ENCODE measurements at places on chromosomes 13 and 19.

DNA sequence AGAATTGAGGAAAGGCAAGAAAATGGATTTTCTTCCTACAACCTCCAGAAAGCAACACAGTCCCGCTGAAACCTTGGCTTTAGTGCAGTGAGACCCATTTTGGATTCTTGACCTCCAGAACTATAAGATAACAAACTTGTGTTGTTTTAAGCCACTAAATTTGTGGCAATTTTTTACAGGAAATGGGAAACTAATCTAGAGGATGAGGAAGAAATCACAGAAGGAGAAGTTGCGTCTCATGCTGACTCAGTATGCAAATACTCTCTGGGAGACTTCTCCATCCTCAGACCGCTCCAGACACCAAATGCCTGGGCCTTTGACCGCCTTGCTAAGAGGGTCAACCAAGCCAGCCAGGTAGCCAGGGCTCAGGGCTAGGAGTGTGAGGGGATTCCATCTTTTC, 13.1 kb upstream of the CEACAM16 start:
- no peak for DNase-seq

DNA sequence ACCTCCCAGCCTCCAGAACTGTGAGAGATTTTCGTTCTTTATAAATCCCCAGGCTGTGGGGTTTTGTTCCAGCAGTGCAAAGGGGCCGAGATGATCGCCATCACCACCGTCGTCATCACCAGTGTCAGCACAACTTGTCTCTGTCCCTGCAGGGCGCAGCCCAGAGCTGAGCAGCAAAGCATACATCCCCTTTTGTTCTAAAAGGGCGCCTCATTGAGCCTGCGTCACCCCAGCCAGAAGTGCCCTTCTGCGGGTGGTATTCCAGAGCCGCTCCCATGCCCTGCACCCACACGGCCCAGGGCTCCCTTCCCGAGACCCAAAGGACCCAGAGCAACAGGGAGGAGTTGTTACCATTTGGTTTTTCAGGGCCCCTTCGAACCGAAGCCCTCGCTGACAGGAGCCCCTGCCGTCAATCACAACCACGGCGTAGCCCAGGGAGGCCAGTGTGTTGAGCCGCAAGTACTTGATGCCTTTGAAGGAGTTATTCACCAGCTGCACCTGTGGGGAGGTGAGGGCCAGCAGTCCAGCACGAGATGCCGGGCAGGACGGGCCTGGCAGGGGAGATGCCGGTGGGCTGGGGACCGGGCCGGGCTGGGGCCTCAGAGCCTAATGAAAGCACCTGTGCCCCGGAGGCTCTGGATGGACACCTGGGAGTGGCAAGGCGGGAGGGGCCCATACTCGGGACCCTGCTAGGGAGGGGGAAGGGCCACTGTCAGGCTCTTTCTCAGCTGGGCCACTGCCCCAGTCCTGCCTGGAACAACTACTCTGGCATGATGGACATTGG, 14.4 kb upstream of the MYDGF start:
- no peak for DNase-seq

GRCh38 chr13:90272356-90272755, 1075.1 kb upstream of the MIR17HG start:
- DNase-seq: no peak

DNA sequence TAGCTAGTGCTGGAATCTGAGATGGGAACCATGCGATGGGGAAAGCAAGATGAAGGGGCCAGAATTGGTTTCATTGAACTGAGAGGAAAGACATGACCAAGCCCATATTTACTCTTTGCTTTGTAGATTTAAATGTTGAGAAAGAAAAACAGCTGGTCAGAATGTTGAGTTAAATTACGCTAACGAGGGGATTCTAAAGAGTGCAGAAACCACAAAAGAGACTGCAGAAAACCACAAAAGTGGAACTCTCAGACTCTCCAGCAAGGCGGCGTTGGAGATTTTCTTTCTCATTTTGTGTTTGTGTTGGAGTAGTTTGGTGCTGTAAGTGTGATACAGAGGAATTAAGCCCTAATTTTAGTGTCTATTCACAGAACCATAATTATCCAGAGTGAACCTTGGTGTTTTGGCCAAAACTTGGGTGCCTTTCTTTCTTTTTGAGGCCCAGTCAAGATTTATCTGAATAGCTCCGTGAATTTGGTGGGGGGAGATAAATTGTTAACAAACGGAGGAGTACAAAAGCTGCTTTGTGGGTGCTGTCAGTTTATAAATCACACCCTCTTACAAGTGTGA, 26.3 kb downstream of the SAE1 start:
- no peak for DNase-seq

DNA sequence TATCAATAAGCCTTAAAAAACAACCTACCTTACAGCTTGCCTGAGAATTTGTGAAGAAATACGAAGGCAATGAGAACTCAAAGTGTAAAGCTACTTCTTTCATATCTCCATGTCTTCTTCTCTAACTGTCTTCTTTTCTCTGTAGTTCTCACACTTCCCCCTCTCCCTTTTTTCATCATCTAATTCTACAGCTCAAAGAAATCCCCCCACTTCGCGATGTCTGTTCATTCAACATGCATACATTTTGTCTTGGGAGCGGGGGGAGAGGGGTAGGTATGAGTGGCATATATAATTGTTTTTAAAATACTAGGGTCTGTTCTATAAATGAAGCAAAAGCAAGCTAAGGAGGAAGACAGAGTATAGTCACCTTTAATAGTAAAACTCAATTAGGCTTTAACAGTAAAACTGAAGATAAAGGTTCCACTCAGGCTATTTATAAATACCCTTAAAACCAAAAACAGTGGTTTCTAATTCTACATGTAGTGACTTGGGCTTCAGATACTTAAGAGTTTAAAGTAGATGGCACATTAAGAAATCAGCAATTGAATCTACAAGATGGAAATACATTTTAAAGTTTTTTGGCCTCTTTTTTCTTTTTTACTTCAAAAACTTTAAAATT, 106.9 kb downstream of the KLF12 start:
- DNase-seq: no peak

DNA sequence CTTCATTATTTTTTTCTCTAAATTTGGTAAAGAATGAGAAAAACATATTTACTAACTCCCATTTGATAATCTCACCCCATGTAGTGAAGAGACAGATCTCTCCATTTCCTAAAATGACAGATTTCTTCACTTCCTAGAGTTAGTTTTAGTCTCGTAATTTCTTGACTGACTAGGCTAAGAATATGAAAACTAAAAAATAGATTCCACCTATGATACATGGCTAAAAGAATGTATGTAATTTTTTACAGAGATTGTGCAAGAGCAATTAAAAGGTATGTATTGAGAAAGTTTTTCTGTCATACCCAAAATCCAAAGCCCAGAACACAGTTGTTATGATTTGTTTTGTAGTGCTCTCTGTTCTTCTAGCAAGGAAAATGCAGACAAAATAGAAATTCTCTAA, 9.5 kb downstream of the NALCN start:
- DNase-seq: no peak

All from T-helper 9 cell (primary cell).